ENCODE measurements at places on chromosomes 6 and 20.

- DNase-seq: peak; percentile 58
Measured at GRCh38 chr20:62367136-62367632, at the start of gene LAMA5. Gene LAMA5 (minus strand): TSS chr20:62367312. CDS start chr20:62367245, 67 bp downstream.

DNA sequence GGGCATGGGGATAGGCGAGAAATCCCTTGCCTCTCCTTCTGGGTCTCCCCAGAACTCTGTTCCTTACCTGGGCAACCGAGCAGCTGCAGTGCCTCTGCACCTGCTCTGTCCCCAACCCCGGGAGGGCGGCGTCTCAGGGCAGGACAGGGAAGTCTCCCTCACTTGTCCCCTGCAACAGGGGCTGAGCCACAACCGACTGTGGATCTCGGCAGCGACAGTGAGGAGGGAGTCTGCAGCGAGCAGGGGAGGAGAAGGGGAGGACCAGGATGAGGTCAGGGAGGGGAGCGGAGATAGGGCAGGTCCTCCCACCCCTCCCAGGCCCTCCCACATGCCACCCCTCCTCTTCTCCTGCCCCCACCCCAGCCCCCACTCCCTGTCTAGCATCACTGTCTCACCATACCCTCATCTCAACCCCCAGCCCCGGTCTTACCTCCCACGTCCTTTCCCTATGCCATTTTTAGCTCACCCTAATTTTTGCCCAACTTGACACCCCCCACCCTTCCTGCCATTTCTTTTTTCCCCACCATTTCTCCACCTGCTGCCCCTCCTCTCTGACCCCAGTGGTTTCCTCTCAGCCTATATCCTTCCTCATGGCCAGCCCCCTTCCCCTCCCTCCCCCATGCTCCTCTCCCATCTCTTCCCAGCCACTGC lies at the start of gene TNXB:
TNXB (minus strand) TSS at position 225 of the 651 bp plus-strand sequence. CDS start 11,140 bp downstream, outside the sequence.
- peak; percentile 47 for DNase-seq

DNA sequence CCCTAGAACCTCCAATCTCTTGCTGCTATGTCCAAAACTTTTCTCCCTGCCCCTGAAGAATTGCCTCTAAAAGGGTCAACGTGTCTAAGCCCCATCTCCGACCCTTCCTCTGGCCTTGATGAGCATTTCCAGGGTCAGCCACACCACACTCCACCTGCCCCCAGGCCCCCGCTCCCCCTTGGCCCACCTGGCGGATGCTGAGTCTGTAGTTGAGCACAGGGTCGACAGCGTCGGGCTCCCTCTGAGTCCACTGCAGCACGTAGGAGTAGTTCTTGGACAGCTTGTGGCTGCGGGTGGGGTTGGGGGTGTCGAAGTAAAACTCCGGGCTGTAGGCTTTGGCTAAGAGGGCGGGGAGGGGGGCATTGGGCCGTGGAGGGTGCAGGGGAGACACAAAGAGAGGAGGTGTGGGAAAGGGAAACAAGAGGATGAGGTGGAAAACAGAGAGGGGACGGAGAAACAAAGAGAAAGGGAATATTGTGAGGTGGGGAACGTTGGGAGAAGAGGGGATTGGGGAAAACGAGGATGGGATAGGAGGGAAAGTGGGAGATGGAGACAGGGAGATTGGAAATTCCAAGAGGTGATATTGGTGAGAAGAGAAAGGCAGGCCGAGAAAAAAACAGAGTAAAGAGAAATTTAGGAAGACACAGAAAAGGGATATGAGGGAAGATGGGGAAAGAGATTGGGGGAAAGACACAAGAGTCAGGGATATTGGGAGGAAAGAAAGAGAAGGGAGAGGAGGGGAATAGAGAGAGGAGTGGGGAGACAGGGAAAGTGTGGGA lies 50.5 kb downstream of the MDGA1 start:
- no peak for DNase-seq

- no peak for DNase-seq
Measured at GRCh38 chr6:152484806-152485205, 152.4 kb downstream of the SYNE1 start.

- DNase-seq: no peak
Measured at GRCh38 chr20:38931984-38932383, 5.8 kb downstream of the FAM83D start.

GRCh38 chr20:21049305-21049828 lies 56.8 kb downstream of the LINC00237 start:
- no peak for DNase-seq

GRCh38 chr6:92024110-92024509 lies 1395.2 kb downstream of the EPHA7 start:
- no peak for DNase-seq

DNA sequence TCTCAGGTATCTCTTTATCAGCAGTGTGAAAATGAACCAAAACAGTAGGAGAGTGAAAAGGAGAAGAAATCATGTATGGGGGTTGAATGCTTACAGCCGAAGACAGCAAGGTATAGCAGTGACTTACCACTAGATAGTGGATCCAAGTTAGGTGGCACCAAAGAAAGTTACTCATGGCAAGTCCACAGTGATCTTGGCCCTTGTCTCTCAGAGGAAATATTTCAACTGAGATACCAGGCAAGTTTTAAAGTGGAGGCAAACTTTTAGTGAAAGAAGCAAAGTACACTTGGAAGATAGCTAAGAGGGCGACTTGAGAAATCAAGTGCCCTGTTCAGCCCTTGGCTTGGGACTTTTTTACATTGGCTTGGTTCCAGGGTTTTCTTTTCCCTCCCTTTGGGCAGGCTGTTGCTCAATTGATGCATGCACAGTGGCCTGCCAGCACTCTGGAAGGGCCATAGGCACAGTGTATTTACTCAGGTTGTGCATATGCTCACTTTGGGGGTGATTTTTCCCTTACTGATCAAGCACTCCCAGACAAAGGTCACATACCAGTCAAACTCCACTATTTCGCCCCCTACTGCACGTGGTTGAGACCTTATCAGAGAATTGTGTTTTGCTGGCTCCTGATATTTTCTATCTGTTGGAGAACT lies 329.5 kb upstream of the KHDRBS2 start:
- DNase-seq: no peak

DNA sequence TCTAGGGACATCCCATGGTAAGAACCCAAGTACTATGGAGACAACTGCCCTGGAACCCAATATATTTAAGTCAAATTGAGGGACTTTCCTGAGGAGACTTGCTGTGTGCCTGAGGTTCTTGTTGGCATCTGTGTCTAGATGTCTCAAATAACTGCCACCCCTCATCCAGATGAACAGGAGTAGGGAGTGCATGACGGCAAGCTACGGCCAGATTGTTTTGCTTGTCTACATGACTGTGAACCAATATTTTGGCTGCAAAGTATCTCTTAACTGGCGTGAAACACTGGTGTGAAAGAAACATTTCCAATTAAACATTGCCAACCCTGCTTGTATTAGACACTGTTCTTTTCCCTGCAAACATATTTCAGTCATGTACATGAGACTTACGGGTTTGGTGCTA lies 52.4 kb upstream of the SIM1 start:
- DNase-seq: no peak

- no peak for DNase-seq
Measured at GRCh38 chr20:62716941-62717310, 8.3 kb downstream of the NTSR1 start.

GRCh38 chr6:78253618-78254017 lies 600.8 kb downstream of the MEI4 start:
- no peak for DNase-seq

- no peak for DNase-seq
Measured at GRCh38 chr6:40856271-40856670, 182.8 kb downstream of the UNC5CL start.

- DNase-seq: no peak
Measured at GRCh38 chr20:44752099-44752931, 6.7 kb downstream of the KCNK15 start.

GRCh38 chr6:36053878-36054277 lies 26.3 kb downstream of the MAPK14 start:
- no peak for DNase-seq

DNA sequence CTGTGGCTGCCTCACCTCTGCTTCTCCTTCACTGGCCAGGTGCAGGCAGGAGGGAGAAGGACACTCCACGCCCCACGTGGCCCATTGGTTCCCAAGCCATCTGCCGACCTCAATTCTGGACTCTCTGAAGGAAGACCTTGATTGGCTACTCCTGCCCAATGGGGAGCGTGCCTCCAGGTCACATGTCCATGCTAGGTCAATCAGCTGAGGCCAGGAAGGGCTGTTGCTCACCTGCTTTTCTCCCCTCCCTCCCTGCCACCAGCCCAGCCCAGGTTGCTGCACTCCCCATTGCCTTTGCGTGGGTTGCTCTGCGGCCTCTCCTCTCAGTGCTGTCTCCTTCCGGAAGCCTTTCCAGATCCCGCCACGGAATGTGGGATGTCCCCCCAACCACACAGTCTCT lies 21.9 kb upstream of the CDH4 start:
- no peak for DNase-seq

DNA sequence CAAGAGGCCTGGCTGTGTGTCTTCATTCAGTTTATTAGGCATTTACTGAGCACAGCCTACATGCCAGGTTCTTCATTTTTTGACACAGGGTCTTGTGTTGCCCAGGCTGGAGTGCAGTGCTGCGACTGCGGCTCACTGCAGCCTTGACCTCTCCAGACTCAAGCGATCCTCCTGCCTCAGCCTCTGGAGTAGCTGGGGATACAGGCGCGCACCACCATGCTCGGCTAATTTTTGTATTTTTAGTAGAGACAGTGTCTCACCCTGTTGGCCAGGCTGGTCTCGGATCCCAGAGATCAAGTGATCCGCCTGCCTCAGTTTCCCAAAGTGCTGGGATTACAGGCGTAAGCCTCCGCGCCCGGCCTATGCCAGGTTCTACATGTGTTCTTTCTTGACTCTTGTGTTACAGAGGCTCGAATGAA lies 601 bp upstream of the ATRN start:
- no peak for DNase-seq

- no peak for DNase-seq
Measured at GRCh38 chr6:6931071-6932025, 176.4 kb upstream of the RREB1 start.

DNA sequence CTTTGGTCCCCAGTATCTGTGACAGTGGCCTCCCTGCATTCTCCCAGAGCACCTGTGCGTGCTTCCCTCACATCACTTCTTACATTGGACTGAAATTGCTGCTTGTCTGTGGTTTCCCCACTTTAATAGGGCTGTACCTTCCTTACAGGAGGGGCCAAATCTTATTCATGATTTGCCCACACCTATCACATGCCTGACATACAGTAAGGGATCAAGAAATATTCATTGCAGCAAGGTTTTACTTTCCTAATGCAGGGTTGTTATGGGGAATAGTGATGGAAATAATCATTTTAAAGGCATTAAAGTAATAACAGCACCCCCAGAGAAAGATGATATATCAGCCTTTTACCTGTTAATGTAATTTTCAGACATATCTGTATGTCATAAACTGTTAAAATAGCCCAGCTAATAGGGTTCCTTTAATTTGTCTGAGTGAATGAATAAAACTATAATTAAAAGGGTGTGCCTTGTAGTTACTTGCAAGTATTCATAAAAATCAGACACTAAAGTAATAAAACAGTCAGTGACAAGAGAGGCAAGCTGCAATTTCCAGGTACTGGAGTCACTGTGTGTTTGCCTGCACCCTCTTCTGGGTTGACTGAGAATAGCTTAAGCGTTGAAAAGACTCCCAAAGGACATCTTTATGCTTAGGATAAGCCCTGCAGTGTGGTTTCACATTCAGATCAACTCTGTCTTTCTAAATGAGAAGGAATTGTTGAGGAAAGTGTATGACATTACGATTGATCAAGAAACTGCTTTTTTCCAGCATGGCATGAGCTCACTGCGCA lies 182.7 kb downstream of the PHACTR1 start:
- no peak for DNase-seq

- no peak for DNase-seq
Measured at GRCh38 chr6:43402820-43403219, 24.5 kb upstream of the ABCC10 start.

GRCh38 chr20:51528263-51529027 lies 14.1 kb downstream of the NFATC2 start:
- DNase-seq: peak; percentile 40

DNA sequence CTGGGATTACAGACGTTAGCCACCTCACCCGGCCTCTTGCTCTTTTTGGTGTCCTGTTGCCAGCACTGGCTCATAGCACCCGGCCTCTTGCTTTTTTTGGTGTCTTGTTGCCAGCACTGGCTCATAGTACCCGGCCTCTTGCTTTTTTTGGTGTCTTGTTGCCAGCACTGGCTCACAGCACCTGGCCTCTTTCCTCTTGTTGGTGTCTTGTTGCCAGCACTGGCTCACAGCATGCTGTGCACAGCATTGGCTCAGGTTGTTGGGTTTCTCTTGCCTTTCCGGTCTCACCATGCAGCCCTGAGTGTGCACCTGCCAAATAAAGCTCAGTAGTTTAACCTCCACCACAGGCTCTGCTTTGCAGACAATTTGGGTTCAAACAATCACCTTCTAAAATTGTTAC lies 208.2 kb downstream of the THBS2 start:
- no peak for DNase-seq

DNA sequence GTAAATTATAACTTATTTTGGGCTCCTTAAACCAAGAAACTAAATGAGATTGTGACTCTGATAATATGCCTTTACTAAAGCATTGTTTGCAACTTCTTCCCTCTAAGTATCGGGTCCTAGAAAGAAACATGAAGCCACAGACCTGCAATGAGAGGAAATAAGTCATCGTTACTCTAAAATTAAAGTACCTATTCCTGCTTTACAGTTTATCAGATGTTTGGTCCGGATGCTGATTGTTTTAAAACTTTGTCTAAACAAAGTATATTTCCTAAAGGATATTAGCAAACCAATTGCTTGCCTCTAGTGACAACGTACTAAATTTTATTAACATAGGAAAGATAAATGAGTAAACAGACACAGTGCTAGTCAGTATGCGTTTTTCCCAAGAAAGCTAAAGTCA lies 216.8 kb downstream of the GJA1 start:
- no peak for DNase-seq

- peak; percentile 40 for DNase-seq
Measured at GRCh38 chr20:31497838-31498540, 16.3 kb upstream of the HM13 start.

DNA sequence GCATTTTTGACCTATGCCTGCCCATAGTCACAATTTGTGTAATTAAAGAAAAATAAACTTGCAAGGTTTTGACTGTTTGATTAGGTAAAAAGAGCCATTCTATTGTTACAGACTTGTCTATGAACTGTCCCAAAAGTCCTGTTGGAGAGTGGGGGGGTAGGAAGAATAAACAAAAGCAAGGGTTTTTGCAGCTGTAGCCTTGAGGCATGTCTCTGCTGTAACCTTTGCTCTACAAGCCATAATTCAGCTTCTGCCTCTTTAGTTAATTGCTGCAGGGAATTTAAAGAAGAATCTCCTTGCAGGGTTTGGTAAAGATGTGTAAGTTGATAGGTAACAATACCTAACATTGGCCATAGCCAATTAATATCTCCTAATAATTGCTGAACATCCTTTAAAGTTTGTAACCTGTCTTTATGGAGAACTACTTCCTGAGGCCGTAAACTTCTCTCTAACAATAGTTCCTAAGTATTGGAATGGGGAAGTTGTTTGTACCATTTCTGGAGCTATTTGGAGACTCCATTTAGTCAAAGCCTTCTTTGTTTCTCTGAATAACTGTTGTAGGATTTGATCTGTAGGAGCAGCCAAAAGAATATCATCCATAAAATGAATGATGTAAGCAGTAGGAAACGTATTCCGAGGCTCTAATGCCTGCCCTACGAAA lies 7.9 kb upstream of the ABHD12 start:
- no peak for DNase-seq

- DNase-seq: no peak
Measured at GRCh38 chr20:57964011-57964862, 254.4 kb upstream of the PMEPA1 start.

GRCh38 chr6:112194511-112194910 lies 59.9 kb downstream of the LAMA4 start:
- DNase-seq: no peak

GRCh38 chr6:111747396-111747795 lies 125.9 kb downstream of the FYN start:
- DNase-seq: no peak

Measured in erythroblast (primary cell).